ENCODE measurements at places on chromosomes 5 and 9. TPM values are rescaled to one million over a fixed set of nuclear protein-coding genes. Genes with fewer than 3 reads are reported as not detected.

GRCh38 chr5:180618829-180619562 lies 27.7 kb upstream of the SCGB3A1 start:
- peak; percentile 53 for DNase-seq

GRCh38 chr9:115212125-115212605 lies 94.2 kb upstream of the TNC start:
- no peak for DNase-seq

DNA sequence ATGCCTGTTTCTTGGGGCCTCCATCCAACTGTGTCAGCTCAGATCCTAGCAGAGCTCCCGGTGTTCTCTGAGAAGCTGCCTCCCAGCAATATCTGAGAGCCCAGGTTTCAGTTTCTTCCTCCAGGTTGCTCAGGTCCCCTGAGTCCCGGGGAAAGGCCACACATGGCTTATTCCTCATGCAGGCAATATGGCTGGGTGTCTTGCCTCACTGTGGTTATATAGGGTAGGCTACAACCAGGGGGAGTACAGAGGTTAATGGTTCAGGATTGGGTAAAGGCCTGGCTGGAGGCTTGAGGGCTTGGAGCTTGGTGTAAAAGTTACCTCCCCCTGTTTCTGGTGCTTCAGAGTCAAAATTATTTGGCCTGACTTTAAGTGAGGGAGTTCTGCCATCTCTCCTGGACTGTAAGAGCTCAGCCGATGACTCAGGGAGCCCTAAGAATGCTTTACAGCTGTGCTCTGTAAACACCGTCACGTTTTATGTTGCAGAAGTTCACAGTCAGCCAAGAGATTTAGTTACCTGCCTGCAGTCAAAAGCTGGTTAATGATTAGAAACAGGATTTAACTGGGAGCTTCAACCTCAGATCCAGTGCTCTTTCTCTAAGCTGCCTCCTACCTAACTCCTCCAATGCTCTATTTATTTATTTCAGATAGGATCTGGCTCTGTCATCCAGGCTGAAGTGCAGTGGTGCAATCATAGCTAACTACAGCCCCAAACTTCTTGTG lies 24.3 kb upstream of the UBAP2 start:
- DNase-seq = no peak

DNA sequence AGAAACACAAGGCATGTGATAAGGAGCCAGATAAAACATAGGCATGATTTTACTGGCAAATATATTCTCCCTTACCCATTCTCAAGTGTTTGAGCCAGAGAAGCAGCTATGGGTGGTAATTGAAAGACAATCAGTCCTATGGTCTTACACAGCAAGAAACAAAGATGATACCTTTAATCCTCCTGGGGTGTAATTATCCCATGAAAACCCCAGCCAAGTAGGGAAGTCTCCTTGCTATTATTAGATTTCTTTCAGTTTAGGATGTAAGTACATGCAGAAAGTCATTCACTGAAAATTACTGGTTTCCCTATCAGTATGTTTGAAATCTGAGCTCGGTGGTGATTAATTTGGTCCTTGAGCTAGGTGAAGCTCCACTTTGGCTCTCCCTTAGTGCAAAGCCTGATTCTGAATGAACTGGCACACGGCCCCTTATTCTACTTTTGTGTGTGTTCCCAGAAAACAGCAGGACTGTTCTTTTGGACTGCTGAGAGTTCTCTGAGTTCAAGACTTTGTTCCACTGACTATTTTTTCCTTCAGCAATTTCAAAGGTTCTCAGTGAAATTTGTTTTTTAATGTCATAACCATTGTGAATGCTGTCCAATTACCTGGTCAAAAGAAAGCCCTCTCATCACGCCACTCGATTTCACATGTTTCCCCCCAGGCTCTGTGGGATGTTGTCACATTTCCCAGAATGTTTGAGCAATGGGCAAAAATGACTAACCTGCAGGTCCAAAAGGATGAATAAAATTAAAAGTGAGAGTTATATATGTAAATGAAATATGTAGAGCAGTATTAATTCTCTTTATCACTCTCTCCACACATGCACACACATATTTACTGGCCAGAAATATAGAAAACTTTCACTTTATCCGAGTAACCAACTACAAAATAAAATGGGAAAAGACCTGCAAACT lies 343.0 kb downstream of the RAB3C start:
- DNase-seq = peak; percentile 43

CTXN3 gene
- total RNA-seq = not detected

- no peak for DNase-seq
Observed at GRCh38 chr9:96163712-96164111, 138.3 kb downstream of the HSD17B3 start.

GRCh38 chr5:169085636-169086035 lies 215.3 kb downstream of the SLIT3 start:
- DNase-seq = no peak

PCDH1 gene
- not detected for total RNA-seq

GRCh38 chr9:69834591-69835184 lies 14.1 kb downstream of the CFAP95 start:
- no peak for DNase-seq

DNA sequence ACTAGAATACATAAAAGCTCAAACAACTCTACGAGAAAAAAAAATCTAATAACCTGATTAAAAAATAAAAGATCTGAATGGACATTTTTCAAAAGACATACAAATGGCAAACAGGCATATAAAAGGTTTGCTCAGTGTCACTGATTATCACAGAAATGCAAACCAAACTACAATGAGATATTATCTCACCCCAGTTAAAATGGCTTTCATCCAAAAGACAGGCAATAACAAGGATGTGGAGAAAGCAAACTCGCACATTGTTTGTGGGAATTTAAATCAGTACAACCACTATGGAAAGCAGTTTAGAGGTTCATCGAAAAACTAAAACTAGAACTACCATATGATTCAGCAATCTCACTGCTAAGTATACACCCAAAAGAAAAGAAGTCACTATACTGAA lies 20.8 kb downstream of the UGT3A2 start:
- no peak for DNase-seq

GRCh38 chr5:22649074-22649473 lies 204.1 kb downstream of the CDH12 start:
- no peak for DNase-seq

ANKRD33B gene
- 2.5 TPM for total RNA-seq

NNT gene
- total RNA-seq = 98.9 TPM

- no peak for DNase-seq
Observed at GRCh38 chr5:77425998-77426659, 66.0 kb downstream of the WDR41 start.

SLC6A19 gene
- total RNA-seq = not detected

DNA sequence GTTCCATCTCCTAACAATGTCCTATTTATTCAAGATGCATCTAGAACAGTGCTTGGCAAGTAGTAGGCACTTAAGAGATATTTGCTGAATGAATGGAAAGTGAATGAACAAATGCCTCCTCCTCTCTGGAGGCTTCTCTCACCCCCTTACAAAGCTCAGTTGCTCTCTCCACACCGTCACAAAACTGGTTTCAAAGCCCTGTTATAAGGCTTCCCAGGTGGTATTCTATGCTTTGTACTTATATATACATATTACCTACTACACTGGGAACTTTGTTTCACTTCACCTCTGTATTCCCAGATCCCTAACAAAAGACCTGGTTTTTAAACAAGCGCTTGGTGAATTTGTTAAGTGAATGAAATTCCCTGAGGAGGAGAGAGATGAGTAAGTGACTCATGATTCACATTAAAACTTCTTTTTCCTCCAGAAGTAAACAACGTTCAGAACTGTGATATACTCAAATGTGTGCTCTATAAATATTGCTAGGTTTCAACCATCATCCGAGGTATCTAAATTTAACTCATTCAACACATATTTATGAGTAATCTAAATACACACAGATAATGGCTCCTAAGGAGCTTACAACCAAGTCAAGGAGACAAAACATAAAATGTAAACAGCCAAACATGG lies 36.0 kb downstream of the DENND1A start:
- no peak for DNase-seq

TAF11L5 gene
- not detected for total RNA-seq

ERMP1 gene
- 27.1 TPM for total RNA-seq

GRCh38 chr9:111621895-111622480 lies 9.1 kb upstream of the DNAJC25 start:
- DNase-seq = peak; percentile 46

GRCh38 chr5:123881759-123882244 lies 369.8 kb downstream of the CSNK1G3 start:
- DNase-seq = no peak

DNA sequence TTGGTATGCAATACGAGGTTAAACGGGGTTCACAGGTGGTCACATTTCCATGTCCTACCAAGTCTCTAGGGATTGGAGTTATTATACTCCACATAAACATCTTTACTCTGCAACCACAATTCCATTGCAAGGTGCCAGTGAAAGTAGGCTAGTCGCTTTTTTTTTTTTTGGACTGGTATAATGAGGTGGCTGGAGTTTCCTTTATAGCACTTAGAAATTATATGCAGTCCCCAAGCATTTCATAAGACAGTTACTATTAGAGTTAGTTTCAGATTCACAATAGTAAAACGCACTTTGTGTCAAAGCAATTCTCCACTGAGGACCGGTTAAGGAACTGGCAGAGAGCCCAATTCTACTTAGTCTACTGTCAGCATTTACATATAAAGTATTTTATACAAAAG lies 1.4 kb downstream of the MEF2C start:
- DNase-seq = no peak

DNA sequence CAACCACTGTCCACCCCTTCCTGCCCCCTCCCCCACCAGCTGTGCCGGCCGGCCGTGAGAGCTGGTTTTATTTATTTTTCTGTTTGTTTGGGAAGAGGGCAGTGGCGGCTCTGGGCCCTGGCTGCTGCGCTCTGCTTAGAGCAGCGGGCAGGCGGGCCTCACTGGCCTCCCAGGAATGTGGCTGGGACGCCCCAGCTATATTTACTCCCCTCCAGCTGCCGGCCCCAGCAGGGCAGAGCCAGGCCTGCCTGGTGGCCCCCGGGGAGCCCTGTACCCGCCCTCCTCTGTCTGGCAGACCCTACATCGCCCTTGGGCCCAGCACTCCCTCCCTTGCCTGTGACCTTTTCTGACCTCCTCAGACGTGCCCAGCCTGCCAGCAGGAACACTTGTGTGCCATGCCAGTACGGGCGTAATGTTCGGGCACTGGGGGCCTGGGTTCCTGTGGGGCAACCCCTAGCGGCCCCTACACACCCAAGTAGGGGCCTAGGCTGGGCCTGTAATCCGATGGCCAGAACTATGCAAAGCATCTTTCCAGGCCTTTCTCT lies 7.7 kb downstream of the CXXC5 start:
- DNase-seq = no peak

ARSI gene
- not detected for total RNA-seq

GRCh38 chr9:93390953-93391515 lies 60.5 kb upstream of the FAM120A start:
- DNase-seq = no peak

DNA sequence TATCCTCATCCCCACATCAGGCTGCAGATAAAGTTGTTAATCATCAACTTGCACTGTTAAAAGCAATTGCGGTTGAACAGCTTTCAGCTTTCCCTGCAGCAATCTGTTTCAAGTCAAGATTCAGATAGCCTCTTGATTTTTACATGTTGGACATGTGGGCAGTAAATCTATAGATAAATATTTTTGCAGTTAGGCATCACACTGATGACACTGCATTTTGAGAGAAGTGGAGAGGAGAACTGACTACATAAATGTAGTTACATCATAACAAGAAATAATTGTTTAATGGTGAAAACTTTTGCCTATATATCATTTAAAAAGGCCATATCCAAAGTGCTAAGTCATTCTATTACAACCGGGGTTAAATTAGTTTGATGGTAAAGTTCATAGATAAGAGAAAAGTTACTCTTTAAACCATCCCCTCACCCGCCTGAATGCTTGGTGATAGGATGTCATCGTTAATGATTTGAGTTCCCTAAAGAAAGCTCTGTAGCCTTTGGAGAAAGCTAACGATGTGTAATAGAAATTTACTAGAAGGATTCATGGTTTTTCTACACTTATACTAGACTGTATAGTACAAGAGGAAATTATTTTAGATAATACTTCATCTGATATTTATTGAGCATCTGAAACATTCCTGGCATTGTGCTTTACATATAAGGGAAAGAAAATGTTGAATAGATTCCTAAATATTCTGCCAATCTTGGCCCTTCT lies 30.8 kb upstream of the ALDH1A1 start:
- no peak for DNase-seq

MCCC2 gene
- 51.6 TPM for total RNA-seq

CDX1 gene
- total RNA-seq = not detected

DNA sequence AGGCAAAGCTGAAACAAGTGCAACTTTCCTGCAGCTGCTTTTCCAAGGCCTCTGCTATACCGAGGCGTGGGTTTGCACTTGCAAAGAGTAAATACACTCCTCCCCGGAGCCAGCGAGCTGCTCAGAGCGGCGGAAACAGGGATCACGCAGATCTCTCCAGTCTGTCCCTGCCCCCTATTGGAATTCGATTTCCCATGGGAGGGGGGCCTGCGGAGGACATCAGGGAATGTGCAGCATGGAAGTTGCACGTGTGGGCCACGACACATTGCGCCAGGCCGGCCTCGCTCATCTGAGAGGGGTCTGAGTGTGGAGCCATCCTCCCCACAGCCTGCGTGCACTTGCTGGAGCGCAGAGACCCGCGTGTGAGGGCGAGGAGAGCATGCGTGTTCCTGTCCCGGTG lies 104.3 kb upstream of the PHYKPL start:
- DNase-seq = no peak

DNA sequence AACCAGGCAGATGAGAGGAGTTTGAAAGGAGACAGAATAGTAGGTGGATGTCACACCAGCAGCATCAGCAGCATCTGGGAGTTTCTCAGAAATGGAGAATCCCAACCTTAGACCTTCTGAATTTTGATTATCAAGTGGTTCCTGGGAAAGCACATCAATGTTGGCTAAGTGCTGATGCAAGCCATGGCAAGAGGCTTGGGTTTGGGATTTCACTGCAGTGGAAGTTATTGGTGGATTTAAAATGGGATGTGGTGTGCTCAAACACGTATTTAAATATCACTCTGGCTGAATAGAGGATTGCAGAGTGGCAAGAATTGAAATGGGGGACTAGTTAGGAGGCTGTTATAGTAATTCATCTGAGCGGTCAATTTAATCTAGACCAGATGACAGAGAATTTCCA lies 387.8 kb upstream of the WWC1 start:
- DNase-seq = no peak

GRCh38 chr9:82488313-82489200 lies 500.0 kb downstream of the SPATA31D1 start:
- no peak for DNase-seq

All from activated naive CD4-positive, alpha-beta T cell treated with anti-CD3 and anti-CD28 coated beads for 36 hours (primary cell).